ENCODE measurements at places on chromosomes 16 and 17.

DNA sequence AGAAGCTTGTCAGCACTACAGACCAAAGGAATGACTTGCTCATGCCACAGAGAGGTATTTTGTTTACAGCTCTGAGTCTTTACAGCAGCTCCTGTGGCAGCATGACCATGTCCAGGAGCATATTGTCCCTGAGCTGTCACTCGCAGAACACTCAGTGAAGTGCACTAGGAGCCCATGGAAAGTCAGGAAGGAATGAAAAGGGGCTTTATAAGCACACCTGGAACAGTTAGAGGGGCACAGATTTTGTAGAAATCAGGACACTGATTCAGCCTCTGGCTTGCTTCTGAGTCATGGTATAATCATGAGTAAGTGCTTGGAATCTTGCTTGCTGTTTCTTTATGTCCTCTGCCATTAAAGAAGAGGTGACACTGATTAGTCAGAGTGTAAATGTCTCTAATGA, 41.0 kb downstream of the TADA2A start:
- DNase-seq: peak; percentile 78

GRCh38 chr17:56159826-56160380, 6.6 kb downstream of the ANKFN1 start:
- no peak for DNase-seq

- DNase-seq: no peak
Observed at GRCh38 chr16:75494661-75495075, 573 bp downstream of the CHST6 start.

DNA sequence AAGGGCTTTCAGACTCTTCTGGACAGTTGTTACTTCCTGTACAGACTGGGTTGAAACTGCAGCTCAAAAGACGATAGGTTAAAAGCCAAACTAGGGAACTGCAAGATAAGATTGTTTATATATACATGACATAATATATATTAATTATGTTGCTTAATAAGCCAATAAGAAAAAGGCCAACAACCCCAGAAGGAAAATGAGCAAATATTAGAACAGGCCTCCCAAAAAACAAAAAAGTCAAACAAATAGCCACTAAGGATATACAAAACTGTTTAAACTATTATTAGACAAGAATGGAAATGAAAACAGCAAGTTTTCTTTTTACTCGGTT, 495 bp upstream of the CMTR2 start:
- DNase-seq: no peak

DNA sequence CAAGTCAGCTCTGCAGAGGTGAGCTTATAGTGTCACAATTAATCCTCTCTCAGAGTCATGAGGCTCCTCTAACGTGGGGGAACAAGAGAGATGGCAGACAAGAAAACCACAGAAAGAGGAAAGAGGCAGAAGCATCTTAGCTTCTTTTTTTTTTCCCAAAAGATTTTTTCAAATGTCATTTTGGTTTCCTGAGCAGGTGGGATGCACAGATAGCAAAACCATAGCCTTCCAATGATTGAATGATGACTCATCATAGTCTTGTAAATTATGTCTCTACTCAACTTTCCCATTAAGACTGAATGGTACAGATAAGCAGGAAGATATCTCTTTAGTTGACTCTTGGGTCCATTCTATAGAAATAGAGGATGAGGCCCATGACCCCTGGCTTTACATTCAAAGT, 162.8 kb upstream of the ZFHX3 start:
- DNase-seq: no peak

- no peak for DNase-seq
Observed at GRCh38 chr16:4785758-4786433, 2.2 kb downstream of the SEPTIN12 start.

DNA sequence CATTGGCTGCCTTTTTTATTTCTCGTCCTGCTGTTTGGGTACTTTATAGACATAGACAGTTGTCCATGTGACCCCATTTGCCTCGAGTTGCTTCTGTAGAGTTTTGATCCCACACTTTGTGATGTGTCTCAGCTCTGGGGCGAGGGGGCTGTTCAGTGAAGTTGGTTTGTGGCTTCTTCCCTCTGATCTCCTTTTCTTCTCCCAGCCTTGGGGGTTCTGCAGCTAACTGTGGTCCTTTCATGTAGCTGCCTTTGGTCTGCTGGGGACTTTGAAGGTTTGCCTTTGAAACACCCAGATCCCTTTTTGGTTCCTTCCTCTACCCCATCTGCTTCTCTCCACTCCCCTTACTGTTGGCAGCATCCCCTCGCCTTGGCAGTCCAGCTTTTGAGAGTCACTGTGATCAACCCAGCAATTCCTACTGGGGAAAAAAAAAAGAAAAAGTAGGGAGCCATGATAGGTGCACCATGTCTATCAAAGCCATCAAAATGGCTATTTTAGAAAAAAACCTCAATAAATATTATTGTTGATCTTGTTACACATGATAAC, 728.8 kb upstream of the RBFOX1 start:
- DNase-seq: no peak

- no peak for DNase-seq
Observed at GRCh38 chr16:63059676-63060075, 1023.4 kb upstream of the CDH8 start.

Measured in bronchial epithelial cell (primary cell).